ENCODE measurements at places on chromosomes 5 and 9. TPM values are rescaled to one million over a fixed set of nuclear protein-coding genes. Genes with fewer than 3 reads are reported as not detected.

ST8SIA4 gene
- 35.5 TPM for total RNA-seq

CCL19 gene
- not detected for total RNA-seq

SLC25A46 gene
- 41.4 TPM for total RNA-seq

ADAMTS2 gene
- not detected for total RNA-seq

FOXI1 gene
- total RNA-seq, result not detected

SLC6A3 gene
- total RNA-seq, result not detected

- no peak for DNase-seq
Measured at GRCh38 chr5:161847941-161848391, at the start of gene GABRA1. Gene GABRA1, plus strand, starts transcription at chr5:161848120. Its CDS starts 2,691 bp downstream, at chr5:161850811.

DNA sequence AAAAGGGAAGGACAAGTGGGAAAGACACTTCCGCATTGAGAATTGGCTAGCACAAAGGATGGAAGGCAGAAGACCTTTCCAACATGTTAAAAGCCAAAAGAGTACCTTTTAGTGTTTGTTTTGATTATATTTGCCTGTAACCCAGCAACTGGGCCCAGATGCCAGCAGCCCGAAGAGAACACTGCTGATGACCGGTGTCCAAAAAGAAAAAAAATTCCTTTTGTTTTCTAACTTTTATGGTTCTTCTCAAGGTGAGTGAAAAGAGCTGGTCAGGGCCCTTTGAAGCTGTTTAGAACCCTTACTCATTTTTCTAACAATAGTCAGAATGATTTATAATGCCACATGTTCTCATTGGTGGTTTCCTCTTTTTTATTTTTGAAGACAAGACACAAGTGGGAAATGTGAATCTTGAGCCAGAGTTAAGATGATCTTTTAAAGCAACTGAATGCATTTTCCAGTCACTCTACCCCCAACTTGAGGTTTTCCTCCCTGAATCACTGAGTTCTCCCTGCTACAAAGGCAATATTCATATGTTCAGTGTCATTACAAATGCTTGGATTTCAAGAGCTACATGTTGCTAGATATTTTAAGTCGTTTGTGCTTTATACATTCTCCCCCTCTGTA lies 32.3 kb upstream of the ZNF462 start:
- DNase-seq, result no peak

DNA sequence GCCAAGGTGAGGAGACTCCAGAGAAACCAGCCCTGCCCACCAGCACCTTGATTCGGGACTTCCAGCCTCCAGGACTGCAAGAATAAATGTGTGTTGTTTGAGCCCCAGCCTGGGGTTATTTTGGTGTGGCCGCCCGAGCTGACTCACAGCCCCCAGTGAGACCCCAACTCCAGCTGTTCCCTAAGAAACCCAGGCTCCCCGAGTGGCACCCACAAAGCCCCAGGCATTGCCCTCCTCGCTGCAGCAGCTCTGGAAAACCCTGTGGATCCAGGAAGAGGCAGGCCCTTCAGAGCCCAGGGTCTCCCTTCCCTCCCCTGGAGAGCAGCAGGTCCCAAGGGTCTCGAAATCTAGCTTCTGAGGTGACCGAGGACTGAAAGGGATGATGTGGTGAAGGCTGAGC lies 69.2 kb upstream of the PPP1R26 start:
- no peak for DNase-seq

GRCh38 chr9:14251154-14252071 lies 62.5 kb downstream of the NFIB start:
- no peak for DNase-seq

DNA sequence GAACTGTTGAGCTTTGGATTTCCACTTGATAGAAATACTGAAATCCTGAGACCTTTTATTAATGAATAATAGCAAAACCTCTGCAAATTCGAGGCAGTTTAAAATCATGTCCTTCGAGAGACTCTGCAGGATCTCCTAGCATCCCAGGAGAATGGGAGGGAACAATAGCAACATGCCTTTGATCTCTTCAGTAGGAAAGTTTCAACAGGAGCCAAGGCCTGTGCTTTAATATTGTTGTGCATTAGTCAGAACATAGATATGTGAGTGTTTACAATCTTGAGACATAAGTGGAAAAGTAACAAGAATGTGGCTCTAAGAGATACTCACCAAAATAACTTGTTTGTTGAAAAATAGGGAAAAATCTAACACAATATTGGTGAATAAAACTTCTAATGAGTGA lies 83.3 kb upstream of the LHFPL2 start:
- no peak for DNase-seq

DNA sequence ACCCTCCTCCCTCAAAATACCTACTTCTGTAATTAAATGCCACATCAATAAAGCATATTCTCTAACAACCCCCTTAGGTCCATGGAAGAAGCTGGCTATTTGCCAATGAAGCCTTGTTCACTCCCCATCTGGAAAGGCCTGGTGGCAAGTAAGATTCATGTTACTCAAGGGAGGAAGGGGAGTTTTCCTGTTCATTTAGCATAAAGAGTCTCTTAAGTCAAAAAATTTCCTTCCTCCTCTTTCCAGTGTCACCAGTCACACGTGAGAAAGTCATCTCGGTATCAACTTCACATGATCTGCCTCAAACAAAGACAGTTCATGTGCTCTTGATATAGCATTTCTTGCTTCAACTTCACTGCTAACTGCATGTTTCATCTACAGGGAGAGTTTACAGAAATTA lies 32.7 kb upstream of the RIC1 start:
- DNase-seq, result no peak

GRCh38 chr9:136978073-136978864 lies 965 bp downstream of the PTGDS start:
- DNase-seq, result peak; percentile 75

DNA sequence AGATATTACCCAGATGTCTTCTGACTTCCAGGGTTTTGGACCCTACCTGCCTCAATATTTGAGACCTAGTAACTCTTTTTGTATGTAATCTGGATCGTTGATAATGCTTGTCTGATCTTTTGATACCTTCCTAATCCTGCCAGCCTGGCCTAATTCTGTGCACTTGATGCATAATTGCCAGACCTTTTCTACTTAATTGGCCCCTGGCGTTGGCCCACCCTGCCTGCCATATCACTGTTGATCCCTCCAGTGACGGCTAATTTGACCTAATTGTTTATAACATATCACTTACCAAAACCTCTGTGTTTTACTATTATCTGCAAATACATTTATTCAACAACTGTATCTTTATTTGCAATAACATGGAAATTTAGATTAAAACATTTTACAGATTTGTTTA lies 49.0 kb downstream of the SLC44A1 start:
- DNase-seq, result no peak

DNA sequence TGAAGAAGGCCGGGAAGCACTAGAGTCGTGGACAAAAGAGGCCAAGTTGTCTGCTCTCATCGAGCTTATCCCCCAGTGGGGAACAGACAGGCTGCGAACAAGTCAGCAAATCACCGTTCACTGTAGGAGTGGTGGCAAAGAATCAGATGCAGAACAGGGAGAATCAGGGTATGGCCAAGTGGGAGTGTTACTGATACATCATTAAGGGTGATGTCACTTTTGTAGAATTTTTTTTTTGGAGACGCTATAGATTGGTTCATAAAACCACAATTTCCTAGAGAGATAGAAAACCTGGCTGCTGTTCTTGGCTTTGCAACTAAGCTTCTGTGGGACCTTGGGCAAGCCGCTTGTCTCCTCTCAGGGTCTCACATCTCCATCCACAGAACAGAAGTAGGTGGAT lies 21.3 kb downstream of the SPRY4 start:
- DNase-seq, result no peak

DNA sequence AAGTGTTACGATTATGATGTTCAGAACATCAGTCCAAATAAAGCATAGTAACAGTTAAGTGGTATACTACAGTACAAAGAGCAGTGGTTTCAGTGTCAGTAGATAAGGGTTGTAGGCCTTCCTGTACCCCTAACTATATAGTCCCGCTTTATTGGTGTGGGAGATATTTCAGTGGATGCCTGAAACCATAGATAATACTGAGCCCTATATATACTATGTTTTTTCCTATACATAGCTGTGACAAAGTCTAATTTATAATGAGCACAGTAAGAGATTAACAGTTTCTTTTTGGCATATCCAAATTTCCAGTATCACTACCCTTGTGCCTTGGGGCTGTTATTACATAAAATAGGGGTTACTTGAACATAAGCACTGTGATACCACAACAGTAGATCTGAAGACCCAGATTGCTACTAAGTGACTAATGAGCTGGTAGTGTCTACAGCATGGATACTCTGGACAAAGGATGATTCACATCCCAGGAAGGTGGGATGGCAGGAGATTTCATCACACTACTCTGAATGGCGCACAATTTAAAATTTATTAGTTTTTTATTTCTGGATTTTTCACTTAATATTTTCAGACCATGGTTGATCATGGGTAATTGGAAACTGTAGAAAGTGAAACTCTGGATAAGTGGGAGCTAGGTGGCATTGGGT lies 119.3 kb downstream of the RPS23 start:
- DNase-seq, result no peak
